ENCODE measurements at places on chromosomes 4 and X.

GRCh38 chrX:100319716-100320115 lies 90.4 kb downstream of the PCDH19 start:
- DNase-seq, result no peak

DNA sequence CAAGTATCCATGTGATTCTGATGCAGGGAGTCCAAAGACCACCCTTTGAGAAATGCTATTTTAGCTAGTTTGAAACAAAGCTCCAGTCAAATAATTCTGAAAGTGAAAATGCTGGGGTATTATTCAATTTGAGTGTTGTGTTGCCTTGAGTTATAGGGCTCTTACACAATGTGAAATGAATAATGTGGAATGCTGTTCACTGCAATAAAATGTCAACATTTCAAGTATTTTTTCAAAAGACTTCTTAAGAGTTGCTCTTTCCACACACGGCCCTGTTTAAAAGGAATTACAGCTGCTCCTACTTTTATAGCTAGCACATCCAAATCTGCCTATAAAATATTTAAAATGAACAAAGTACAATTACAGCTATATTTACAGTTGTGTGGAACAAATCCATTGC lies 27.5 kb upstream of the PLS3 start:
- no peak for DNase-seq

DNA sequence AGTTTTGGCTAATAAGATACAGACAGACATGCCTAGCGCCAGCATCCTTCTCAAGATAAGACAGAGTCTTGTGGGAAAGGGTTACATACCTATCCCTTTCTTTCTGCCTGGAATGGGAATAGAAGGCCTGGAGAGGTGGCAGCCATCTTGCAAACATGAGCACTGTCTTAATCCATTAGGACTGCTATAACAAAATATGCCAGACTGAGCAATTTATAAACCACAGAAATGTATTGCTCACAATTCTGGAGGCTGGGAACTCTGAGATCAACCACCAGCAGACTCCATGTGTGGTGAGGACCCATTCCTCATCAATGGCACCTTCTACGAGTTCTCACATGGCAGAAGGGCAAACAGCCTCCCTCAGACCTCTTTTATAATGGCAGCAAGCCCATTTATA lies 26.5 kb upstream of the NEIL3 start:
- DNase-seq, result no peak

- DNase-seq, result no peak
Measured at GRCh38 chrX:47562615-47563243, 1.7 kb downstream of the ARAF start.

- no peak for DNase-seq
Measured at GRCh38 chr4:73674451-73674919, 54.2 kb upstream of the RASSF6 start.

DNA sequence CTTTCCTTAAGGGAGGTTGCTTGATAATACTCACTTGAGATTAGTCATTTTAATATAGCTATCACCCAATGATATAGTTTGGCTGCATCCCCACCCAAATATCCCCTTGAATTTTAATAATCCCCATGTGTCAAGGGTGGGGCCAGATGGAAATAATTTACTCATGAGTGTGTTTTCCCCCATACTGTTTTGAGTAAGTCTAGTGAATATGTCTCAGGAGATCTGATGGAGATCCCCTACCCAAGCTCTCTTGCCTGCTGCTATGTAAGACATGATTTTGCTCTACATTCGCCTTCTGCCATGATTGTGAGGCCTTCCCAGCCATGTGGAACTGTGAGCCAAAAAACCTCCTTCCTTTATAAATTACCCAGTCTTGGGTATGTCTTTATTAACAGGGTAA lies 539.7 kb upstream of the GRID2 start:
- no peak for DNase-seq

Measured in stimulated activated CD4-positive, alpha-beta T cell treated with anti-CD3 and anti-CD28 coated beads, TNF-alpha, amount 100 ng/mL, for 48 hours (primary cell).